ENCODE measurements at places on chromosomes 13 and 19.
A peak's percentile ranks its signal among the peaks of the same experiment; 100 is the strongest.

DNA sequence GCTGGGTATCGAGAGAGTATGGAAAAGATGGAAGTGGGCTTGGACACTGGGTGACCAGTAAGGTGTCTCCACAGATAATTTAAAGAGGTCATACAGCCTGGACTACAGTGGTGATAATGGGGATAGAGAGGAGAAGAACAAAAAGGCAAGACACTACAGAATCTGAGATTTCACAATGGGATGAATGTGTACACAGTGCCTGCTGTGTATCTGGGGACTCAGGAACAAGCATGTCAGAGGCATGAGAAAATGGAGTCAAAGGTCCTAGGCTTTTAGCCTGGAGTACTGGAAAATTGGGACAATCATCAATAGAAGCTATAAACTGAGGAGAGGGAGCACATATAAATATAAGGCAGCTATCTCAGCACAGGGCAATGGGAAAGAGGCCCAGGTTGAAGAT, 69.4 kb downstream of the TSC22D1 start:
- DNase-seq, result no peak

- peak; percentile 64 for DNase-seq
These were observed 51.7 kb downstream of the ERCC5 start for GRCh38 chr13:102897371-102898138.

DNA sequence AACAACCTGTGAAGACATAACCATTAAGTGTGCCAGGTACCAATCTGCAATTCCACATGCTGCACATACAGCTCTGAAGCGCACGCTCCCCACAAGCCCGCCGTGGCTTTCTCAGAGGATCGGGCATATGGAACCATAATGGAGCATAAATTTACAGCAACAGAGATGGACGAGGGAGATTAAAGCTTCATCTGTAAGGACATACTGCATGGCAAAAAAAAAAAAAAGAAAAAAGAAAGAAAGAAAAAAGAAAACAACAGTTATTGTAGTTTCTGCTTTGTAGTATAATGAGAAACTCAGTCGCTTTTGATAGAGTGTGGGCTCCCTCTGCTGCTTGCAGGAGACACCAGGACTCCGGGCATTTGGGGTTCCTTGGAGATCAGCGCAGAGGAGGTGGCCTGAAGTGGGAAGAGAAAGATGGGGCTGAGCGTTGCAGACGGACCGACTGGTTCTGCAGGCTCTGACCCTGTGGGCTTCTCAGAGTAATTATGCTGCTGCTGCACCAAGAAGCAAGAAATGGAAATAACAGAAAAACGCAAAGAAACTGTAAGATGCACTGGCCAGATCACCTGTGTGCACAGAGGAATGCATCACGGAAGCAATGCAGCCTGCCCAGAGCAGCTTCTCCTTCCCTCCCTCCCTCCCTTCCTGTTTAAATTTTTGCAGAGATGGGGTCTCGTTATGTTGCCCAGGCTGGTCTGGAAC, 10.8 kb upstream of the PDCD5 start:
- DNase-seq, result peak; percentile 66

DNA sequence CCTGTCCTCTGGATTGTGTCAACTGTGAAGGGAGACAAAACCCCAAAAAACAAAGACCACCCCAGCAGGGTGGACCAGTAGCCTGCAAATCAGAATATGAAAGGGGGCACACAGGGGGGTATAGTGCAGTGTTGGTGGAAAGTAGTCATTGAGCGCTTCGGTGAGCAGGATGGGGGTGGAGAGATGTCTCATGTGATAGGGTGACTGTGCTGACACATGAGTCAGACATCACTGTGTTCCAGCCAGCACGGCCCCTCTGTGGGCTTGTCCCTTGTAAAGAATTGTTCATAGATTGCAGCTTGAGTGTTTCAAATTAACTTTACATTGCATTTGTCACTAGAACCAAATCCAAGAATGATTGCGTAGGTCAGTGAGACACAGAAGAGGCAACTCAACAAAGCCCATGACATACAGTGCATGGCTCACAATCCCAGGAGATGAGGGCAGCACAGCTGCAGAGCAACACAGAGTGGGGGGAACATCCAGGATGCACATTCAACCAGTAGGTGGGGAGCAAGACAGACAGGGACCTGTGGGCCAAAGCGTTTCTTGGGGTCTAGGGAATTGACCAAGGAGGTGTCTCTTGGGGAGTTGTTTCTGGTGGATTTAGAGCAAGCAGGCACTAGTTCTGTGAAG, 7.5 kb downstream of the ZNF440 start:
- DNase-seq, result no peak

DNA sequence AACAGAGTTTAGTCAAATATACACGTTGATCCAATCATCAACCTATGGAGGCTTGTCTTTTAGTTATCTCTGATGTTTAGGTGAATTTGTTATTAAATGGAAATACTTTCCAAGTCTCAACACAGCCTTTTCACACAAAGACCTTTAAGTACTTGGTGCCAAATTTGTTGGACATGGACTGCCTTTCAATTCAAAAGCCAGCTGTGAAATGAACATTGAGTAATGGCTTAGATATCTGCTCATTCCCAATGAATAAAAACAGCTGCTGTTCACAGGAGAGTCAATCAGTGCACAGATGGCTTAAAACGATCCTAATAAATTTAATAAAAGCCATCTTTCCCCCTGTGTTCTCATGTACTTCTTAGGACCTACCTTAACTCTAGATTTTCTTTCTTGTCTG, 19.9 kb upstream of the DHRS12 start:
- DNase-seq, result no peak

- no peak for DNase-seq
These were observed 432.7 kb downstream of the FOXO1 start for GRCh38 chr13:40233731-40234195.

DNA sequence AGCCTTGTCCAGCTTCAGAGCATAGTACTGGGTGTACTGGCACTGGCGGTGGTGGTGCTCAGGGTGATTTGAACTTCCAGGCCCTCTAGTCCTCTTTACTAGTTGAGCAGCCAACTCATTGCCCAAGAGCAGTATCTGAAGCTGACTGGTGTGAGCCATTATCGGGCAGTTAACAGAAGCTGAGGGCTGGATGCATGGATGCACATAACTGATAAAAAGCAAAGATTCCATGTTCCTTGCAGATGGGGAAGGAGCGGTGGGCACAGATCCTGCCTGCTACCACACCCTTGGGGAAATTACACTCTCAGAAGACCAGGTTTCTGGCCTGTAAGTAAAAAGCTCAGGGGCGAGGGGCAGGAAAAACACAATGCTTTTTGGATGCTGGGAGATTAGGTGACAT, 499.4 kb upstream of the ARGLU1 start:
- no peak for DNase-seq

- no peak for DNase-seq
These were observed 27.0 kb downstream of the NFIX start for GRCh38 chr19:13022111-13022858.

GRCh38 chr13:23679220-23679619, 109.0 kb downstream of the TNFRSF19 start:
- DNase-seq, result no peak

- DNase-seq, result no peak
These were observed 14.0 kb upstream of the CRTC1 start for GRCh38 chr19:18669524-18669817.

DNA sequence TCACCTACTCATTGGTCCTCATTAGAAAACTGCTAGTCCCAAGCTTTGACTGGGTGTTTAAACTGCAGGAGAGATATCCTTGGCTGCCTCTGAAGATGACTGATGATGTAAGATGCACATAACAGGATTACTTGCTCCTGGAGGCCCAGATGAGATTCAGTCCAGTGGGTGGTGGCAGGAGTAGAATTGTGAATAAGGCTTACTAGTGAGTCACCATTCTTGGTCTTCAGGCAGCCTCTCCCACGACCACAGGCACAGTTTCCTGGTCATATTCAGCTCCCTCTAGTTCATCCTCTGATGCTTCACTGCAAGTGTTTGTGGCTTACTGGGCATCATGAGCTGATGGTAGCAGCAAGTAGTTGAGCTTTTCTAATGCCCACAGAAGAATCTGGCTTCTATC, 12.1 kb downstream of the SERTM1 start:
- no peak for DNase-seq

DNA sequence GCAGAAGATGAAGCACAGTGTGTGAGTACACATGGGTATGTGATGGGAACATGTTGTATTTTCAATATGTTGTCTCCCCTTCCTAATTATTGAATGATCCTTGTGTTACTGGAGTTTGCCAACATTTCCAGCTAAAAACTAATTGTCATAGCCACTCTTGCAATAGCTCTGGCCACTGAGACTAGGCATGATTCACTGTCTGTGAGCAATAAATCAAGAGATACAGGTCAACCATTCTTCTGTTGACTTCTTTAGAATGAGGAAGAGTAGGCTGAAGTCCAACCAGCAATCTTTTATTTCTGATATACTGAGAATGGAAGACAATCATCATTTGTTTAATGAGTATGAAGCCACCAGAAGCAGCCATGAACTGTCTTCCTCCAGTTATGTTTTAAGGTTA, 413.9 kb downstream of the SLITRK5 start:
- no peak for DNase-seq

DNA sequence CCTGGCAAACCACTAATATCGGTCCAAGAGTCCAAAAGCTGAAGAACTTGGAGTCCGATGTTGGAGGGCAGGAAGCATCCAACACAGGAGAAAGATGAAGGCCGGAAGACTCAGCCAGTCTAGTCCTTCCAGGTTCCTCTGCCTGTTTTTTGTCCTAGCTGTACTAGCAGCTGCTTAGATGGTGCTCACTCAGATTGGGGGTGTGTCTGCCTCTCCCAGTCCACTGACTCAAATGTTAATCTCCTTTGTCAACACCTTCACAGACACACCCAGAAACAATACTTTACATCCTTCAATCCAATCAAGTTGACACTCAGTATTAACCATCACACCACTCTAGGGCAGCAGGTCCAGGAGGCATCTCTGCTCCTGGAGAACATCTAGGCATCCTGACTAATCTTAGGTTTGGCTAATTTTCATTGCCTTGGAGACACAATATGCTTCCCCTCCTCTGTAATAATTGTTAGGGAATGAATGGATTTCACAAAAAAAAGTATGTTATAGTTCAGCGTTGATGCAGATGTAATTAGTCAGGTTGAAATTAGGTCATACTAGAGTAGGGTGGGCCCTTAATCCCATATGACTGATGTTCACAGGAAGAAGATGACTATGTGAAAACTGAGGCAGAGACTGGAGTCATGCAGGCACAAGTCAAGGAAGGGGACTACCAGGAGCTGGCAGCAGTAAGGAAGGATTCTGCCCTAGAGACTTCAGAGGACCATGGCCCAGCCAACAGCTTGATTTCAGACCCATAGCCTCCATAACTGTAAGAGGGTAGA, 183.4 kb downstream of the RBM26 start:
- DNase-seq, result no peak

DNA sequence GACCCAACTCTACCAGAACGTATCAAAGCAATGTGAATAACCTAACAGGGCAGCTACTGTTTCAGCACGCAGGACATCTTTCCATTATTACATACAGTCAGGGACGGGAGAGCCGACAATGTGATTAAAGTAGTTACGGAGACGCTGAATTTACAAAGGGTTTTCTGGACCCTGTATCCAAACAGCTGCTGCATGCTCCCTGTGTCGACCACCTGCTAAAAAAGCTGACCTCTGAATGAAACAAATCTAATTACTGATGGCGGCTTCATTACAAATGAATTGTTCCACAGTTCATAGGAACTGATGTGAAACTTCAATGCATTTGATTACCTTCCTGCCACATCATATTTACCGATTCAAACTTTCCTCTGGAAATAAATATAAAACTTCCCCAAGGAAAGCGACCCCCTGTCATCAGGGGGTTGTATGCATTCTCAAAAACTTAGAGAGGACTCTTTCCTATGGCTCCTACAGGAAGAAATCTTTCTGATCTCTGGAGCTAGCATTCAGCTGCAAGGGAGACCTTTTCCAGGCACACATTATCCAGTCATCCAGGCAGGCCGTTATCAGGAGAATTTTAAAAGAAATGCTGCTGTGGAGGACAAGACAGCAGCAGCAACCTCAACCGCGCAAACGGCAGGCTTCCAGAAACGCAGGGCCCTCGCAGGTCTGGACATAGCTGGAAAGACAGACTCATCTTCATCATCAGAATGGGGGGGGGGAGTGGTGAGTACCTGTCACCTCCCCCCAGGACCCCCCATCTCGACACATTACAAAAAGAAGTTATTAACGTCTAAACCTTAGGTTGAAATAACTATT, 3.1 kb downstream of the EFNB2 start:
- no peak for DNase-seq

DNA sequence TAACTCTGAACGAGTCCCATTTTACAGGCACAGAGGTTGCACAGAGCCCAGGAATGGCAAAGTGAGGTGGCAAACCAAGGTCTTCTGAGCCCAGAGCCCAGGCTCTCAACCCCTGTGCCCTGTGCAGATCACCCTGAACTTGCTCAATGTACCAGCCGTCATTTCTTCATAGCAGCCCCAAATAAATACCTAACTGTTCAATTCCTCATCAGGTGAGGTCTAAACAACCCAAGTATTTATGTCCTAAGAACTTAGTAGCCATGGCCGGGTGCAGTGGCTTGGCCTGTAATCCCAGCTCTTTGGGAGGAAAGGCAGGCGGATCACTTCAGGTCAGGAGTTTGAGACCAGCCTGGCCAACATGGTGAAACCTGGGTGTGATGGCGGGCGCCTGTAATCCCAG, 21.8 kb upstream of the PNMA8B start:
- no peak for DNase-seq

GRCh38 chr13:97429681-97430081, 4.3 kb upstream of the RAP2A start:
- peak; percentile 89 for DNase-seq

- peak; percentile 86 for DNase-seq
These were observed 676.7 kb upstream of the SPRY2 start for GRCh38 chr13:81017513-81018152.

DNA sequence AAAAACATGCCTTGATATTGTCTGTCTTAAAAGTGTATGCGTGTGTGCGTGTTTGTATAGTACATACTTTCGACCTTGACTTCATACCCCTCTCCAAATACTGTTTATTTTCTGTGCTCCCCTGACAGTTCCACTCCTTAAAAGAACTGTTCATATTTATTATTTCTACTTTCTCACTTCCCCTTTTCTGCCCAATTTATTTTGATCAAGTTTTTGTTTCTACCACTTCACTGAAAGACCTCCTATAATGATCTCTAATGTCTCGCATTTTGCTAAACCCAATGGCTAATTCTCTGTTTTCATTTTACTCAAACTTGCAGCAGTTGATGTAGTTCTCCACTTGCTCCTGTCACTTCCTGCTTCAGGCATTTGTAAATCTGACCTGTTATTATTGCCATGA, 426.1 kb upstream of the KLF12 start:
- DNase-seq, result no peak

DNA sequence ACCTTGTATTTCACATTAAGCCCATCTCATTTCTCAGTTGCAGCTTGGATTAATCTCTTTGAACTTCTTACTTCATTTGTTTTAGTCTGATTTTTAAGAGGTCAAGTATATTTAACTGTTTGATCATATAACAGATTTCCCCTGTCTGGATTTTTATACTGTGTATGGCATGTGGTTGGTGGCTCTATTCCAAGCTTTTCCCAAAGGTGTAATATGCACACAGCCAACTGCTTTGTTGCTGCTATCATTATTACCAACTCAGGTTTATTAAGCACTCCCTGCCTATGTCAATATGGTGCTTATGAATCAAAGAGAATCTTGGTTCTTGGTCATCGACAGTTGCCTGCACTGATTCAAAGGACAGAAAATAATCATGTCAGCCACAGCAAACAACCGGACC, 92.6 kb downstream of the RAP2A start:
- no peak for DNase-seq

- no peak for DNase-seq
These were observed at the start of gene ERFL for GRCh38 chr19:41928221-41928683. TSS of gene ERFL (minus strand) at chr19:41928449. CDS start at chr19:41912919, 15,530 bp downstream.
